ENCODE measurements at places on chromosomes 3 and 15.

- DNase-seq: no peak
Measured at GRCh38 chr3:52218937-52219650, 6.4 kb downstream of the TLR9 start.

DNA sequence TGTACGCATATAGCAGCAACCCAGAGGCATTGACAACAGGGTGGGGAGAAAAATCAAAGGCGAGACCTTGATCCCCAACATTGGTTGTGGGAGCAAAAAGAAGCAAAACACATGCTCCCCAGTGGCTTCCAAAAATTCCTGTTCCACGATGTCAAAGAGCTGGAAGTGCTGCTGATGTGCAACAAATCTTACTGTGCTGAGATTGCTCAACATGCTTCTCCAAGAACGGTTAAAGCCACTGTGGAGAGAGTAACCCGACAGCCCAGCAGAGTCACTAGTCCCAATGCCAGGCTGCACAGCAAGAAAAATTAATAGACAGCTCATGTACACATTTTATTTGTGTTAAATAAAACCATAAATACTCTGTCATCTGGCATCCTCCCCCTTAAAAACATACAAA, 179.9 kb upstream of the PFN2 start:
- no peak for DNase-seq

DNA sequence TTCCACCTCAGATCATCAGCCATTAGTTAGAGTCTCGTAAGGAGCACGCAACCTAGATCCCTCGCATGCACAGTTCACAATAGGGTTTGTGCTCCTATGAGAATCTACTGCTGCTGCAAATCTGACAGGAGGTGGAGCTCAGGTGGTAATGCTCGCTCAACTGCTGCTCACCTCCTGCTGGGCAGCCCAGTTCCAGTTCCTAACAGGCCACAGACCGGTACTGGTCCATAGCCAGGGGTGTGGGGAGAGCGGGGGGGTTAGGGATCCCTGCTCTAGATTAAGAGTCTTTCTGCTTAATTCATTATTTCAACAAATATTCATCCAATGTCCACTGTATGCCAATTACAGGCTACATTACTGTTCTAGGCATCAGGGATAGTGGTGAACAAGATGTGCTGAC, 170.4 kb upstream of the KBTBD8 start:
- DNase-seq: no peak

GRCh38 chr3:49171119-49171774, at the start of gene KLHDC8B:
TSS of gene KLHDC8B (plus strand) at chr3:49171598. CDS start at chr3:49172770, 1,172 bp downstream.
- DNase-seq: peak; percentile 81

GRCh38 chr15:68525815-68526214, 53.0 kb upstream of the CORO2B start:
- DNase-seq: no peak

GRCh38 chr15:92818651-92819277, 81.4 kb upstream of the CHD2 start:
- DNase-seq: no peak

DNA sequence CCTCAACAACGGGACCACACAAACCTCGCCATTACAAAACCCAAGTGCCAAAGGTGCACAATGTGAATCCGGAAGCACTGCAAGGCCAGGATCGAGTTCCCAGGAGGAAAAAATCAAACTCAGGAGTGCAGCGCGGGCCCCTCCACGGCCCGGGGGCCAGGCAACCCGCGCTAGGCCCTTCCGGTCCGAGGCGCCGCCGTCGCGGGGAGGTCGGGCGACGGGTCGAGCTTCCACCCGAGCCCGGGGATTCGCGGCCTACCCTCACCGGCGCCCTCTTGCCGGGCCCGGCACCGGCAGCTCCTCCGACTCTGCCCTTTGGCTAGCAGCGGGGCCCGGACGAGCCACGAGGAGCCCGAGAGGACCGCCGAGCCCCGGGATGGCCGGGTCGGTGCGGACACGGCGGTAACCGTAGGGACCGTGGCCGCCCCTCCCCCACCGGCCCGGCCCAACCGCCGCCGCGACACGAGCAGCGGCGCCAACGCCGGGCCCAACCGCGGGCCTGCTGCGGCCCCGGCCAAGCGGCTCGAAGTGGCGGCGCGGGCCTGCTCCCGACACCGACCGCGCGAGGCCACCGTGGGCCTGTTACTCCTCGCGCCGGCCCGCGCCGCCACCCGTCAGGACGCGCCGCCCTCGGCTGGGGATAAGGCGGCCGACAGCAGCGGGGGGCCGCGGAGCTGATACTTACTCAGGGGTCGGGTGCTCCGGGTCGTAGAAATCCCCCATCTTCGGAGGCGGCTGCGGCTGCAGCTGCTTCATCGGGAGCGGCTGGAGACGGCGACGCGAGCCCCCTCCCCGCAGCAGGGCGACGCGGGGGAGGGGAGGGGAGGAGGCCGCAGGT, 525 bp downstream of the SETD2 start:
- DNase-seq: peak; percentile 35

DNA sequence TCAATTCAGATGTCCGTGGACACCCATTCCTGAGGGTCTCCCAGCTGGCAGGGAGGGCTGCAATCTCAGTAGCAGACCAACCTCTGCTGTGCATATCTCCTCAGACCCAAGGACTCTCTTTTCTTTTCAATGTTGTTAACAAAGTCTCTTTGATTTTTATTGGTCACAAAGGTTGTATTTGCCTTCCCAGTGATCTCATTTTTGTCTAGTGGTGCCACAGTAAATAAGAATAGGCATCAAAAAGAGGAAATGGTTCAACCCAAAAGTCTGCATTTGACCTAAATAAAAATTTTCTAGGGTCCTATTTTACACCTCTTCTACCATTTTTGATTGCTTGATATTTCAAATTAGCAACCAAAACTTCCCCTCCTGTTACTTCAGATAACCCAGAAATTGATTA, 225.9 kb downstream of the CDIN1 start:
- no peak for DNase-seq

DNA sequence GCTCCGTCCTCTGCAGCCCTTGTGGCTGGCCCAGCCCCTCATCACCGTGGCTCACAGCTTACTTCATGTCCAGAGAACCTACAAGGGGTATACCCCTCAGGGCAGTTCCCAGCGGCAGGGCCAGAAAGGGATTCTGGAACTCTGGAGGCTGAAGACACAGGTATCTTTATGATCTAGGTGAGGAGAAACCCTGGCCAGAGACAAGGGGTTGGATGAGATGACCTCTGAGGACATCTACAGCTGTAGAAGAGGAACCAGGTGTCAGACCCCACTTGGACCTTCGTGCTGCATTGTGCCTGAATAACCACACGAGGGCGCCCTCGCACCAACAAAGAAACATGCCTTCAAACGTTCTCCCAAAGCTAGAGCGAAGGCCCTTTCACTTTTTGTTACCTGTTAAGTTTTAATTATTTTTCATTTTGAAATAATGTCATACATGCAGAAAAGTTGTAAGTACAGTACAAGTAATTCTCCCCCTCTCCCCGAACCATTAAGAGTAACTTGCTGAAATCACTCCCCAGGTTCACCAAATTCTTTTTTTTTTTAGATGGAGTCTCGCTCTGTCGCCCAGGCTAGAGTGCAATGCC, 118.7 kb upstream of the SMAD3 start:
- peak; percentile 76 for DNase-seq

- DNase-seq: no peak
Measured at GRCh38 chr15:101490922-101491733, 1.6 kb upstream of the PCSK6 start.

- no peak for DNase-seq
Measured at GRCh38 chr3:125116311-125117080, 60.7 kb upstream of the HEG1 start.

DNA sequence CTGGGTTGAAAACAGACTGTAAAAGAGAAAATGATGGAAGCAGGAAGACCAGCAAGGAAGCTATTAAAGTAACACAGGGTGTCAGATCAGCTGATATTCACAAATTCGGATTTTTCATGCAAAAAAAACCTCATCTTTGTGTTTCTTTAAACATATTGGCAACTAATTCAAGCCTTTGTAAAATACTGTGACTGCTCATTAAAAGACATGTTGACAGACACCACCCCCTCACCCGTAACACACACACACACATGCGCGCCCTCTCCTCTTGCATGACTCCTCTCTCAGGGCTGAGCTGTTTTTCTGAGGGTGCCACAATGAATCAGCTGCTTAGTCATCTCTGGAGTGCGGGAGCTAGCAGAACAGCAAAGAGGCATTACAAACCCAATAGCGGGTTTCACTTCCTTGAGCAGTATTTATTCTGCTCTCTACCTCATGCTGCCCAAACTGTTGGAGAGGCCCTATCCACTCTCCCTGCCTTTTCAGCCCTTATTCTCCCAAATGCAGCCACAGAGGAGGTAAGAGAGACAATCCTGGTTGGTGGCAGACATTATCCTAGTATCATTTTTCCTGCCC, 35.8 kb upstream of the CCDC80 start:
- peak; percentile 96 for DNase-seq

DNA sequence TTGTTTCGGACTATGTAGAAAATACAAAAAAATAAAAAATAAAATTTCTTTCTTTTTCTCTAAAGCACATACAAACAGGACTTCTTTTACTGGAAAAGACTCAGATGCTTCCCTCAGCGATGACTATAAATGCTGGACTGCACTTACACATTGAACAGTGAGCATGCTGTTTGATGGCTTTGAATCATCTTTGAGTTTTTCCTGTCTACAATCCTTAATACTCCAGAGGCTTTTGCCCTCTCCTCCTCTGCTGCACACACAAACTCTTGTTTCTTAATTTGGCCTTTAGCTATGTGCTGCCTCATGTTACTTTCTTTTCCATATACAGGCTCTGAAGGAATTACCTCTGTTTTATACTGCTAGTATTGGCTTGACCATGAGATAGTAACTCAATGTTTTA, 575.1 kb downstream of the EPHA3 start:
- no peak for DNase-seq

GRCh38 chr3:66372681-66373350, 128.0 kb downstream of the LRIG1 start:
- no peak for DNase-seq

- no peak for DNase-seq
Measured at GRCh38 chr3:16013568-16013967, 160.9 kb upstream of the GALNT15 start.

DNA sequence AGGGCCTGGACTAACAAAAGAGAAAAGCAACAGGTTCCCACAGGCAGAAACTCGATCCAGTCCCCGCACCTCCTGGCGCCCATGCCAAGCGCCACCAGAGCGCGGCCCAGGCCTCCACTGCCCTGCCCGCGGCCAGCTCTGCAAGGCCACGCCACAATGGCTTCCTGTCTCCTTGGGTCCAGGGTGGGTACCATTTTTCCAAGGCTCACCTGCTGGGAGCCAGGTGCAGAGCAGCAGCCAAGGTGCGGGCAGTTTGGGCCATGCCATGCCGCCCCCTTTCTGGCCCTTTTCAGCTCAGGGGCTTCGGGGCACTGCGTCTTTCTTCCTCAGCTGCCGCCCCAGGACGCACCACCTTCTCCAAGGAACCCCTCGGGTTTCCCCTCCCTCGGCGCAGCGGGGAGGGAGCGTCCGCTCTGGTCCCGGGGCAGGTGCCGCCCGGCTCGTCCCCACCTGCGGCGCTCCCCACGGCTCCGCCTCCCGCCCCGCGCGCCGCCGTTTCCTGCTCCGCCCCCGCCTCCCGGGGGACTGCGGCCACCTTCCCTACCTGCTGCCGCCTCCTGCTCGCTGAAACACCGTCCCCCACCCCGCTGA, at the start of gene ILDR1:
Gene ILDR1 (minus strand): TSS at position 437 of the 591 bp plus-strand sequence. CDS start 170 bp downstream, at position 267.
- no peak for DNase-seq

DNA sequence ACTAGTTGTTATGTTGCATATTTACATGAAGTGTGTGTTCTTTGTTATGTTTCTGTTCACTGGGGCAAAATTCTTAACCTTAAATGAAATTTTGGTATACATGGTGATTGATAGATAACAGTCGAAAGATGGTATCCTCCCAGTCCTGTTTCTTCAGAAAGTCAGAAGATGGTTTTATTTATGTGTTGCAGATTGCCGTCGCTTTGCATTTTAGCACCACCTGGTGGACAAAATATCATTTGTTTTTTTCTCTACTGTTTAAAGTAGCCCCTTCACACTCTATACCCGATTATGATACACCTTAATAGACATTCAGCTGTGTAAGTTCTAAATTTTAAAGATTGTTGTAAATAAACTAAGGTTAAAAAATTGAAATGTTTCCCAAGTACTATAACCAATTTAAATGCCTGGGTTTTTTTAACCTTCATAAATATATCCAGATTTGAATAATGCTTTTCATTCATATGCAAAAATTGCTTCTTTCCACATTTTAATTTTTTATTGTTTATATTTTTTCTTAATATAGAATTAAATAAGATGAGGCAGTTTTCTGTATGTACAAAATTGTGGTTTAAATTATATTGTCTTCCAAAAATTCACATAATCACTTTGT, 152.2 kb downstream of the ALCAM start:
- peak; percentile 79 for DNase-seq

- DNase-seq: peak; percentile 32
Measured at GRCh38 chr3:138943724-138944653, 2.9 kb downstream of the FOXL2 start.

DNA sequence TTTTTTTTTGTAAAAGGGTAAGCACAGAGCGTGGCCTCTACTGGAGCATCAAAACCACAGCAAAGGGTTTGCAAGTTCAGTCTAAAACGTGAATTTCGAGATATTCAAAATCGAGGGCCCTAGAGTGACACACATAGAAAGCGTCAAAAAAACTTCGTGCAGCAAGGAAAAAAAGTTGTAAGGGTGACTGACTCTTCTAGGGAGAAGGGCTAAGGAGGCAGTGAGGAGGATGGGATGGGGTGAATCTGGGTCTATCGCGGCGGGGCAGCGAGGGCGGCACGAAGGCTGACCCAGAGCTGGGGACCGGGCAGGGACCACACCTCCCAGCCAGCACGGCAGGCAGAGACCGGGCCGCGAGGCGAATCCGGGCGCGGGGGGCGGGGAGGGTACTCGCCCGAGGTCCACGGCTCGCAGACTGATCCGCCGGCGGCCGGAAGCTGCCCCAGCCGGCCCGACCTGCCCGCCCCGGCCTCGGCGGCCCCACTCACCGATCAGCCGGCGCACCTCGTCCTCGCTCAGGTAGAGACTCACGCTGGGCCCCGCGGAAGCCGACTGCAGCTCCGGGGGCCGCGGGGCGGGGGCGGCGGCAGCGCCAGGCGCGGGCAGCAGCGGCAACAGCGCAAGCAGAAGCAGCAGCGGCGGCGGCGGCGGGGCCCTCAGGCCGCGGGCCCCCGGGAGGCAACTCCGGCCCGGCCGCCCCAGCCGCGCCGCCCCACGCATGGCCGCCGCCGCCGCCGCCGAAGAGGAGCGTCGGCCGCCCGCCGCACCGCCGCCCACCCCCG, 533 bp downstream of the RYK start:
- DNase-seq: no peak

DNA sequence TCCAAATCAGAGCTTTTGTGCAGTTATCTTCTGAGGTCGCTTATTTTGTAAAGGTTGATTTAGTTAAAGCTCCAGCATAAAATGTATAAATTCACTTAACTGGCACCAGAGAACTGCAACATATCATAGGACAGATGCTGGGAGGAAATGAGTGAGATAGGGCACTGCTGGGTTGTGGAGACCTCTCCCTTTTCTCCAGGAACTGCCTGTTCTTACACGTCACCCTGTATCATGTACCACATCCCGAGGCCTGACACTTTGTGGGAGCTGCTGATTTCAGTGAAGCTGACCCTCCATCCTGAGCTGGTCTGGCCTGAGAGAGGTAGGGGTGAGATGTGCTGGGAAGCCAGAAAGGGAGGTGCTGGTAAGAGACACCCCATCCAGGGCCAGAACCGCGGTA, 213.8 kb upstream of the FEZF2 start:
- no peak for DNase-seq

Measured in inflammatory macrophage (primary cell).